NCI-H1694 (cell line): ENCODE measurements at places on chromosomes 4 and X.

- DNase-seq: no peak
Observed at GRCh38 chr4:168337550-168337940, 19.0 kb upstream of the DDX60 start.

- no peak for DNase-seq
Observed at GRCh38 chr4:31984872-31985271, 1264.7 kb downstream of the PCDH7 start.

DNA sequence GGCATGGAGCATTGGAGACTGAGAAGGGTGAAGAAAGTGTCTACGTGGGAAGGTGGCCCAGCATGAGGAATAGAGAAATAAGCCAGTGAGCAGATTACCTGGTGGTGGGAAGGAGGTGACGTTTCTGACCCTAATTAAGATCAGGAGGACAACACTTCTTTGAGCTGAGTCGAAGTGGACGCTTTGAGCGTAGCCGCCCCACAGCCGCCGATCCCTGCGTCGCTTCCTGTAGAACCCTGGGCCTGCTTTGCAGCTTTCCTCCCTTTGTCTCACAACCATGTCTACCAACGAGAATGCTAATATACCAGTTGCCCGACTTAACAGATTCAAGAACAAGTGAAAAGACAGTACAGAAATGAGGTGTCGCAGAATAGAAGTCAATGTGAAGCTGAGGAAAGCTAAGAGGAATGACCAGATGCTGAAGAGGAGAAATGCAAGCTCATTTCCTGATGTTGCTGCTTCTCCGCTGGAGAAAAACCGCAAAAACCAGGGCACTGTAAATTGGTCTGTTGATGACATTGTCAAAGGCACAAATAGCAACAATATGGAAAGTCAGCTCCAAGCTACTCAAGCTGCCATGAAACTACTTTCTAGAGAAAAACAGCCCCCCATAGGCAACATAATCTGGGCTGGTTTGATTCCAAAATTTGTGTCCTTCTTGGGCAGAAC is 6.4 kb upstream of the ANTXR2 start:
- no peak for DNase-seq

- no peak for DNase-seq
Observed at GRCh38 chr4:174084542-174084941, 198.9 kb downstream of the FBXO8 start.

- DNase-seq: no peak
Observed at GRCh38 chrX:141158084-141158483, 18.8 kb downstream of the LDOC1 start.

- DNase-seq: no peak
Observed at GRCh38 chrX:28303486-28303885, 283.8 kb upstream of the IL1RAPL1 start.

DNA sequence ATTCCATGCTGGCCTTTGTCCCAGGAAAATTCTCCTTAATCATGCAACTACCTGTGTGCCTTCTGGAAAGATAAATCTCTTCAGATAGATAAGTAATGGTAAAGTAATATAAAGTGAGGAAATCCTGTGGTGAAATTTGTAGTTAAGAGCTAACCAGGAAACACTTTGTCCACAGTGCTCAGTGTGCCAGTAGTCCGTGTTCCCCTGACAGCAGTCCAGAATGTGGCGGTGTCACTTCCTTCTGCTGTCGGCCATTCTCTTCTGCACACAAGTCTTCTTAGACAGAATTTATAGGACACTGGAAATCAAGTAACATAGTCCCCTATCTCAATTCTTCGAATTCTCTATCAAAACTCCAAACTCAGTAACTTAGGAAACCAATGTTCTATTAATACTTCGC is 5.7 kb upstream of the CXXC4 start:
- DNase-seq: no peak

DNA sequence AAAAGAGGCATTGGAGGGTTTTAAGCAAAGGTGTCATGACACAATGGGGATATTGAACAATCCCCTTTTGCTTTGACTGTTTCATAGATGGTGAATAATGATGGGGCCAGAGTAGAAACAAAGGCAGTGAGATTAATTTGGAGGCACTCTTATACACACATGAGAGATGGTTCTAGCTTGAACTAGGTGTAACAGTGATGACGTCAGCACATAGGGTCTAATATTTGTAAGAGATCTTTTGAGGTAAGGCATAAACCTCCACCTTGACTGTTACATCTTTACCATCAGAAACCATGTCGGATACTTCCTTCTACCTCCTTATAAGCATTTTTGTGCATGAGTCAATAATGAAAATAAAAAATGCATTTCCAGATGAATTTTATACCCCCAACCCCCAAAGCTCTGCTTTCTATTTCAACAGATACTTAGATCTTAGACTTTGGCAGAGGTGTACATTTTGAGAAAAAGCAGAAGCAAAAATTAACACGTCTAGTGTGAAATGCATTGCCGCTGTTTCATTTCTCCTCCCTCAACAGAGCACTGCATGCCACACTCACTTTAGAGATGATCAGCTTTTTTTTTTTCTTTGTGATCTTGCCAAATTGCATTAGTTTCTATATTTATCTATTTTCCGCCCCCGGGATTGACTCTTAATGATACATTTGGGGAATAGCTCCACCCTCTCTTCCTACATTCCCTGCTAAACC is 87.2 kb downstream of the HS3ST1 start:
- no peak for DNase-seq

- DNase-seq: no peak
Observed at GRCh38 chr4:172709376-172709775, 459.2 kb upstream of the GALNT7 start.

- DNase-seq: no peak
Observed at GRCh38 chr4:94961420-94961819, 203.7 kb downstream of the BMPR1B start.

DNA sequence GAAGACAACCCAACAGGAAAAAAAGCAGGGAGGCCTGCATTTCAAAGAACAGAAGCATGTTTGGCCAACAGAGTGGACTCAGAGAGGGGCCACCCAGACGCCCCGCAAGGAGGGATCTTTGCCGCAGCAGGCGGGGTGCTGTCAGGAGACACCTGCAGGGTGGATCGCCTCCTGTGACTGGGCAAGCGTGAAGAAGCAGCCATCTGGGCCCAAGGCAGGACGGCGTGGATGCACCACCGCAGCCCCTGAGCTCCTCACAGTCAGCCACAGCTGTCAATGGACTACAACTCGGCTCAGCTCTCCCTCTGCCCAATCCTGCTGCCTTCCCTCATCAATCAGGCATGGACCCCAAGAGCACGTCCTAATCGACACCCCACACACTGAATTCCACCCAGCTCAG is 32.0 kb upstream of the MAN2B2 start:
- no peak for DNase-seq

DNA sequence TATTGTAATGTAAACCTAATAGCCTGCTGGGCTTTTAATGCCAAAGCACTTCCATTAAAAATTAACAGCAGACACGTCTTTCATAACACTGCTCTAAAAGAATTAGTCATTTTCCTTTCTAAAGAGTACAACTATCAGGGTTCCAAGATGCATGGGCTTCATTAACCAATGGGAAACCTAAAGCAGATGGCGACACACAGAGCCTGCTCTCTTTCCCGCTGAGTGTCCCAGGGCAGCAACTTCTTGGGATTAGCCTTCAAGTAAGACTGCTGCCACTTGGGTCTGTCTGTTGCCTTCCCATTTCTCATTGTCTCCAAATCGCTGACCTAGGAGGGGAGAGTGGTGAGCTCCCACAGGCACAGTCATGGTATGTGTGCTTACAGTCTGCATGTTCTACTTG is 14.0 kb upstream of the PHKA2 start:
- no peak for DNase-seq

- DNase-seq: no peak
Observed at GRCh38 chr4:66633477-66633876, 911.8 kb downstream of the CENPC start.

DNA sequence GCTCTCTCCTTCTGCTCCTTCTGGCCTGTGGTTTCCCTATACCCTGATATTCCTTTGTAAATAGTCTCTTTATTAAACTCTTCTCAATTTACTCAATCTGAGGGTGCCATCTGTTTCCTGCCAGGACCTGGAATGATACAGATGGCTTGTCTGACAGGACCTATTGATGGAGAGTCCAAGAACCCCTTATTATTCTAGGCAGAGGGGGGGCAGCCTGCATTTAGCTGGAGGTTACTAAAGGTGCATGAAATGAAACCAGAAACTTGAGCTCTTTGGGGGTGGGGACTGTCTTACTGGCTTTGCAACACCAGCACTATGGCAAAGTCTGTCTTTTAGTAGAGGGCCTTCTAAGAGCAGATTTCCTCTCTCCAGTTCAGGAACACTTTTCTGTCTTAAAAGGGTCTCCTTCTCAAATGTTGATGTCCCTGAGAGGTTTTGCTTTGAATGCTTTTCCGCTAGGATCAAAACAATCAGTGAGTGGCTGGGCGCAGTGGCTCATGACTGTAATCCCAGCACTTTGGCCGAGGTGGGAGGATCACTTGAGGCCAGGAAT is 162.5 kb upstream of the MED14 start:
- DNase-seq: peak; percentile 79

- DNase-seq: no peak
Observed at GRCh38 chrX:136256026-136256425, 4.8 kb upstream of the MAP7D3 start.

DNA sequence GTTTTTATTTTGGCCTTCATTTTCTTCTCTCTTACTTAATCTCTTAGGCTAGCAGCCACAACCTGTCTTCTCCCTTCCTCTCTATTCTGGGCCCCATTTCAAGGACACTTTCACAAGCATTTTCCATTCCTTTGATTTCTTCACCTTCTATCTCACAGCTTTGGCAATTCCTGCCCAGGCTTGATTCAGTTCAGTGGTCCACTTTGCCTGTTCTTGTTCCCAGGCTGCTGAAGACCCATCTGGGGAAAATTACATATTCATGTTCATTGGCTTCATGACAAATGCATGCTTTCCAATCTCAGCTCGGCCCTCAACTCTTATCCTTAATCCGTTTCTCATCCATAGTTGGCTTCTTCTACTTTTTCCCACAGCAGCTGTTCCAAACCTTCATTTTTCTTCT is 38.7 kb upstream of the LPAR4 start:
- no peak for DNase-seq

GRCh38 chrX:110310000-110310790 is 7.7 kb downstream of the AMMECR1 start:
- no peak for DNase-seq

DNA sequence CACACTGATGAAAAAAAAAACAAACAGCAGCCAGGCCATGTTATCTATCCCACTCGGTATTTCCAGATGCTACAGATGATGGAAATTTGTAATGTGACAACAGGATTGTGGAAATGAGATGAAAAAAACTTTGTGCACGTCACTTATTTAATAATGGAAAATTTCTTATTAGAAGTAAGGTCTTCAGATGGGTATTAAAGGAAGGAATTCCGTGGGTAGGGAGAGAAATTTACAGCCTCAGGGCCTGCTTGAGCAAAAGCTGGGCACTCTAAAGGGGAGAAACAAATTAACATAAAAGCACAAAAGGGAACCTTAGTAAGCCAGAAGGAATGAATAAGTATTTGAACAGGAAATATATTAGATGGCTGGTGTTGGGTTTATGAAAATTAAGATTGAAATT is 4.2 kb upstream of the PKD2 start:
- no peak for DNase-seq

DNA sequence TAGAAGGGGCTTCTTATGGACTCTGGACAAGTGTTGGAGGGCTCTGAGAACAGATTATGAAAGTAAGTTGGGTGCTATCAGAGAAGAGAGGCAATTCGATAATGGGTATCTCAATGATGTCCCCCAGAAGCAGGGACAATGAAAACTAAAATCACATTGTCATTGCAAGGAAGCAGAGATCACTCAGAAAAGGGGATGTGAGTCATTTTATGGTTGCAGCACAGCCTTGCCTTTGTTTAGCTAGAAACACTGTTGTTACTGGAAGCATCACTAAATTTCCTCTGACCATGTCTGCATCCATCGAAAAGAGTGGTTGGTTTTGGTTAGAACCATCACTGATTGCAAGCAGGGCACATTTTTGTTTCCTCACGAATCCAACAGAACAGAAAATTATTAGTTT is 246.8 kb upstream of the NWD2 start:
- DNase-seq: no peak

DNA sequence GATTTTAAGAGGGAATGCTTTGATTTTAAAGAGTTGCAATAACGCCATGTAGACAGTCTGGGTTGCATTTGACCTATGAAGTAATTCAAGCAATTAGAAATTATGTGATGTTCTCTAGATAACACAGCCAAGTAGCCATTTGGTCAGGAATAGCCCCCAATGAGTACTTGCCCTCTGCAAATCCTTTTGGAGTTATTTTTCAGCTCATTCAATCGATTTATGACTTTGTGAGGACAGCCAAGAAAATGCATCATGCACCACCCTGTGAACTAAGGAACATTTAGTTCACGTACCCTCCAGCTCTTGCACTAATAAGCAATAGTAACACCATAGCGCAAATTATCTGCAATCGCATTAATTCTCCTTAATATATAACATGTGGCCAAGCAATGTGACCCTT is 552.6 kb upstream of the INTU start:
- DNase-seq: no peak

DNA sequence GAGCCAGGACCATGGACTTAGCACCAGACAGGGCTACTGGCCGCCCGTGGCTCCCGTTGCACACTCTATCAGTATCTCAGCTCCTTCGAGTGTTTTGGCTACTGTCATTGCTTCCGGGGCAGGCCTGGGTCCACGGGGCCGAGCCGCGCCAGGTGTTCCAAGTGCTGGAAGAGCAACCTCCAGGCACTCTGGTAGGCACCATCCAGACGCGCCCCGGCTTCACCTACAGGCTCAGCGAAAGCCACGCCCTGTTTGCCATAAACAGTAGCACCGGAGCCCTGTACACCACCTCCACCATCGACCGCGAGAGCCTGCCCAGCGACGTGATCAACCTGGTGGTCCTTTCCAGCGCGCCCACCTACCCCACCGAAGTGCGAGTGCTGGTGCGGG is 1.6 kb downstream of the FAT4 start:
- DNase-seq: no peak

GRCh38 chr4:172619798-172620197 is 548.8 kb upstream of the GALNT7 start:
- DNase-seq: no peak

- DNase-seq: no peak
Observed at GRCh38 chr4:40316333-40316781, 18.8 kb upstream of the CHRNA9 start.

- no peak for DNase-seq
Observed at GRCh38 chr4:99165978-99166377, 21.9 kb upstream of the ADH4 start.

GRCh38 chr4:109967798-109968520 is 55.3 kb downstream of the EGF start:
- DNase-seq: no peak

- DNase-seq: no peak
Observed at GRCh38 chrX:55169782-55170181, 50.4 kb upstream of the PAGE5 start.

- DNase-seq: no peak
Observed at GRCh38 chr4:177680308-177680707, 238.1 kb upstream of the AGA start.
